ENCODE measurements at places on chromosomes 7 and 10.

- DNase-seq: no peak
These were observed 47.6 kb downstream of the BPGM start for GRCh38 chr7:134694299-134694698.

- no peak for DNase-seq
These were observed 219.3 kb downstream of the GATA3 start for GRCh38 chr10:8273749-8274148.

- no peak for DNase-seq
These were observed 318.9 kb downstream of the CXCL12 start for GRCh38 chr10:44065788-44066526.

DNA sequence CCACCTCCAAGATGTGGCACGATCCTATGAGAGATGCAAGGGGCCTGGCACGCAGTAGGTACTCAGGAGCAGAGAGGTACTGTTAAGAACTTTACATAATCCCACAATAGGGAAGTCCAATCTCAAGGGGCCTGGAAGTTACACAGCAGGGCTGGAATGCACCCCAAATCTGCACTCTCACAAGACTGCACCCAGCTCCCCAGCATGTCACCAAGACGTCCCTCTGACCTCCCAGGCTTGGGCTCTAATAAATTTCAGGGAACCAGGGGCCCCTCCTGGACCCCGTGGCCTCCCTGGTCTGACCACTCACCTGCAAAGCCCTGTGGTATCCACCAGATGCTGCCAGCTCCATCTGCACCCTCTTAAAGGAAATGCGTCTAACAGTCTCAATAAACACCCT lies 94.9 kb downstream of the OAT start:
- DNase-seq: no peak

DNA sequence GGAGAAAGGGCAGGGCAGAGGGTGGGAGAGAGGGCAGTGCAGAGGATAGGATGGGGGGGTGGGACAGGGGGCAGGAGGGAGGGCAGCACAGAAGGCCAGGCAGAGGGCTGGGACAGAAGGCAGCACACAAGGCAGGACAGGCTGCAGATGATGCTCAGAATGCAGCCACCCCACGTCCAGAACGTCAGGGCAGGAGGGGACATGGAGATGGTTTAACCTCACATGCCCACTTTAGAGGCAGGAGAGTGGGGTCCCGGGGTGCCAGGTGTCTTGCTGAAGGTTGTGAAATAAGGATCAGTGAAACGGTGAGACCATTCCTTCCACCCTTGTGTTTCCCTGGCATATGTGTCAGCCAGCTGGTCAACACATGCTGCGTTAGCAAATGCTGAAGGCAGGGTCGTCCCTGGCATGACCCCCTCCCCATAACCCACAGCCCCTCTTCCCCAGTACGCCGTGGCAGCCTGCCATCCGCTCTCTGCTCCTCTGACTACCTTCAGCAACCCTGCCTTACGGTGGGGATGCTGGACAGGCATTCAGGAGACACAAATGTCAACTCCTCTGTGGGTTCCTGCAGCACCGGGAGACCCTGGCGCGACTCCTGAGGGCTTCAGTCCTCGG lies 592.1 kb downstream of the DNAJB6 start:
- DNase-seq: no peak

- no peak for DNase-seq
These were observed 4.4 kb downstream of the PRKAR2B start for GRCh38 chr7:107048783-107049418.

DNA sequence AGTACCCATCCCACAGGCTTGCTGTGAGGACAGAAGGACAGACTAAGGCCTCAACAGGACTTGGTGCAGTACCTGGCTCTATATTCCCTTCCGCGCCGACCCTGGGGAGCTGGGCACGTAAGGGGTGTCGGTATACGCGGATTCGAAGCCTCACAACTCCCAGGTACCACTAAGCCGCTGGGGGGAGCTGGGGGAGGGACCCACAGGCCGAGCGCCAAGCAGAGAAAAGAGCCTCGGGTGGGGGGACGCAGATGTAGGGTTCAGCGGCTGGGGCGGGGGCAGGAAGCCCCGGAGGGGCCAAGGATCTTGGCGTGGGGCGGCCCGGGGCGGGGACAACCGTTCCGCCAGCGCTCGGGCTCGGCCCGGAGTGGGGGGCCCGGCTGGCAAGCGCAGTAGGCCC lies 126.4 kb upstream of the ZNF746 start:
- DNase-seq: peak; percentile 7

DNA sequence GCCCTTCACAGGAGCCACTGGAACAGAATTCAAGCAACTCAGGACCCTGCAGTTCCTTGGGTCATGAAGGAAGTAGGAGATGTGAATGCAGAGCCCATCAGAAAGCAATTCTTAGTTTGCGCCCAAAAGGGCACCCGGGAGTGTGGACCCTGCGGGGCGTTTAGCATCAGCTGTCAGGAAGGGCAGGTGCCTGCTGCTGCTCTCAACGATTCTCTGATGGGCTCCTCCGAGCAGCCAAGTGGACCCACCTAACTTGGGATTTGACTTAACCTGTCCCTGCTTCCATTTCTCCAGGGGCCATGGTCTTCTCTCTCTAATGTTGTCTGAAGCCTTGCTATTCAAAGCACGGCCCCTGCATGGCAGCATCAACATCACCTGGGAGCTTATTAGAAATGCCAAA lies 17.1 kb downstream of the CPA5 start:
- no peak for DNase-seq

DNA sequence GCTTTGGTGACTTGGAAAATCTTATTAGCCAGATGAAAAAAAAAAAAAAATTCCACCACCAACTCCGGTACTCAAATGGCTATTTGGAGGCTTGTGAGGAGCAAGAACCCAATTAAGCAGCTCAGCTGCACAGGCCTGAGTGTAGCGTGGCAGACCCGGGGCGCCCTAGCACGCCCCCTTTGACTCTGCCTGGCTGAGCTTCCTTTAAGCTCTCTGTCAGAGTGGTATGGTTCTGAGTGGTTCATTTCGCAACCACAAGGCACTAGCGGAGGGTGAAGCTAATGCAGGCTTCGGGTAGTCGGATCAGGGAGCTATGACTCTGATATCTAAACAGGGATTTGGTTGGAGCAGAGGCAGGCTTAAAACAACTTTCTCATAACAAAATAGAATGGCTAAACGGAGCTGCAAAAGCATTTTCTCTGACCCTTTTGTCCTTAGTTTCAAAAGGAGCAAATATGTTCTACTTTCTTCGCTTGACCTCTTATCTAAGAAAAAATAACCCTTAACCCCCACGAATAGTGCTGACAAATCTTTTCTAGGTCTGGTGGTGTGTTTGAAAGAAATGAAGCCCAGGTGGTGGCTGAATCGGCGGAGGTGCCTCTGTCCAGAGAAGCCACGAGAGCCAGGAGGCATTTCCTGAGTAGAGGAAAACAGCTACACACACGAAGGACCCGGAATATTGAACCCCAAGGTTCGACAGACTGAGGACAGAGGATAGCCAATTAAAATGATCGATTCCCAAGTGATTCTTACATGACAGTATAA lies 285.4 kb upstream of the GLI3 start:
- DNase-seq: no peak

Measured in inflammatory macrophage treated with lipopolysaccharide for 4 hours (primary cell).